Endodermal cell (in vitro differentiated cells): ENCODE measurements at places on chromosomes 6 and 20.
A peak's percentile ranks its signal among the peaks of the same experiment; 100 is the strongest.

GRCh38 chr6:135323202-135323668 lies 142.1 kb downstream of the MYB start:
- peak; percentile 69 for DNase-seq

DNA sequence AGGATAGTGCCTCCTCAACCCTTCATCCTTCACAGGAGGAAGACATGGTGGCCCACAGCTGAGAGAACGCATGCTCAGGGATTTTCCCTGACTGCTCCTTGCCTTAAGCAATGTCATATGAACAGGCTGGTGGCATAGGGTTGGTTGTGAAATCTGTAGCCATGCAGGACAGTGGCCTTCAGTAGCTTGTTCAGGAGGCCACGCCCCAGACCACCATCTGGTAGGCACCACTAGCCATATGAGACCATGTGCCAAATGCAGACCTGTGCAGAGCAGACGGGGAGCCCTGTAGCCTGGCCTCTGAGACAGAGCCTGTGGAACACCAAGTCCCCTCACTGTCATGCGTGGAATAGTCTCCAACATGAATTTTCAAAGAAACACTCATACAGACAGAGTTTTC lies 76.5 kb downstream of the ADTRP start:
- no peak for DNase-seq

- no peak for DNase-seq
Measured at GRCh38 chr6:75347898-75348610, 63.5 kb upstream of the TMEM30A start.

GRCh38 chr6:84685983-84686584 lies 78.3 kb downstream of the TBX18 start:
- DNase-seq: peak; percentile 63

DNA sequence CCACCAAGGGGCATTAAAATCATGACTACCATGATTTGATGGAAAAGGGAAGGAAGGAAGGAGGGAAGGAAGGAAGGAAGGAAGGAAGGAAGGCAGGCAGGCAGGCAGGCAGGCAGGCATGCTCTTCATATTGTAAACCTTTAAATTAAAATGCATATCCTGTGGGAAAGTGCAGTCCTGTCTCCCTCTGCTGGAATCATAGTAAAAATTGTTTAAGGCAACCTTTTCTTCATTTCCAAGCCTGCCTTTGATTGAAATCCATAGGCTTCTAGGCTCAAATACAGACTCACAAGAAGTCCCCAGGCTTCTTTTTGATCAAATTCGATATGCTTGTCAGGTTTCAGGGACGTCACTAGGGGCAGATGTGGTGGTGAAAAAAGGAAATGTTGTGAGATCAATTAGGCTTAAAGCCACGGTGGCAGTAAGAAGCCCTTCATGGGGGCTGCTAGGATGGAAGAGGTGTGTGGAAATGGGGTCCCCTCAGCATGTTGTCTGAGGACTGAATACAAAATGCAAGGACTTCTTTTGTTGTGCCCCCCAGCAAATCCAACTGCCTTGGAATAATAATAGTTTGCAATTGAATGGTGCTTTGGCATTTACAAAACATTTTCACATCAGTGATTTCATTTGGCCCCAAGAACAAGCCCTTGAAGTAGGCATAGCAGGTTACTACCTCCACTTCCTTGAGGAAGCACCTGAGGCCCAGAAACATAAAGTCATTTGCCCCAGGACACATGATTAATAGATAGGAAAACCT lies 25.6 kb upstream of the GABRR1 start:
- peak; percentile 55 for DNase-seq

DNA sequence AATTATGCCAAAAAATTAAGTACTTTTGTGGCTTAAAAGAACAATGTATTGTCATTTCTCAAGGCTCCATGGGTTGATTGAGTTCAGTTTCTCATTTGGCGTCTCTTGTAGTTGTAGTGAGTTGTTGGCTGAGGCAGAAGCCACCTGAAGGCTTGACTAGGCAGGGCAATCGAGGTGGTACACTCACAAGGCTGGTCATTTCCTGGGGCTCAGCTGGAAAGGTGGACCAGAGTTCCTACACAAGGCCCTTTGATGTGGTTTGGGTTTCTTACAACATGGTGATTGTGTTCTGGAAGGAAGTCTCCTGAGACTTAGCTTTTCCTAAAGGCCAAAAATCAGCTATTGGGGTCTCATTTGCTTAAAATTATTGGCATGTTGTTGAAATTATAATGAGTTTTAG lies 22.6 kb downstream of the MAS1 start:
- DNase-seq: no peak

DNA sequence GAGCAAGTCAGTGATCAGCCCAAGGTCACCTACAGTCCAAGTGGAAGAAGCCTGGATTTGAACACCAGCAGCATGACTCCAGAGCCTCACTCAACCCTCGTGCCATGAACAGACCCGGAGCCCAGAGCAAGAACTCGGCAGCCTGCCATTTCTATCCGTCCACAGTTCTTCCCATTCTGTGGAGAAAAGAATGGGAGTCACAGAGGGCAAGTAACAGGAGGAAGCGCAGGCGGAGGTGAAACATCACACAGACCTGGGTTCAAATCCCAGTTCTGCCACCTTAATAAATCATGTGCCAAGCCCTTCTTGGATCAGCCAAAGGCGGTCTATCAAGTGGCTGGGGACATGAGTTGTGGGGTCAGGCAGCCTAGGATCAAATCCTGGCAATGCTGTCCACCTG lies 4.3 kb downstream of the PREX1 start:
- DNase-seq: no peak

DNA sequence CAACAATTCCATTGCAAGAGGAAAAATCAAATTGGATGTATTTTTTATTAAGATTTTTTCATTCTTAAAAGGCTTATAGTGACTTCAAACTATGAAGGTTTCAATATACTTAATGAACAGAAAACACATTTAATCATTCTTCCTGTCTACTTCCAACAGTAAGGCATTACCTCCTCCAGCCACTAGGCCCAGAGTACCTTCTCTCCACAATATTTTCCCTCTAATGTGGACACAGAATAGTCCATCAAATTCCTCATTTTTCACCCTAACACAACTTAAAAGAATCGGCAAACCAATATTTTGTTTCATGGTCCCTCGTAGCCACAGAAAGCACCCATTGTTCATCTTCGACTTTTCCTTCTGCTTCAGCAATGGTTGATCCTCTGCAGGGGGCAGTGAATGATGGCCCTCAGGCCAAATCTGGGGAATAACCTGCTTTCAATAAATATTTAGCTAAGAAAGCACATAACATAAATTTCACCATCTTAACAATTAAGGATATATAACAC lies 335.4 kb upstream of the ID4 start:
- DNase-seq: no peak

- DNase-seq: no peak
Measured at GRCh38 chr20:5696011-5696559, 54.1 kb upstream of the SHLD1 start.

- DNase-seq: no peak
Measured at GRCh38 chr6:48928937-48929336, 534.1 kb downstream of the MMUT start.

DNA sequence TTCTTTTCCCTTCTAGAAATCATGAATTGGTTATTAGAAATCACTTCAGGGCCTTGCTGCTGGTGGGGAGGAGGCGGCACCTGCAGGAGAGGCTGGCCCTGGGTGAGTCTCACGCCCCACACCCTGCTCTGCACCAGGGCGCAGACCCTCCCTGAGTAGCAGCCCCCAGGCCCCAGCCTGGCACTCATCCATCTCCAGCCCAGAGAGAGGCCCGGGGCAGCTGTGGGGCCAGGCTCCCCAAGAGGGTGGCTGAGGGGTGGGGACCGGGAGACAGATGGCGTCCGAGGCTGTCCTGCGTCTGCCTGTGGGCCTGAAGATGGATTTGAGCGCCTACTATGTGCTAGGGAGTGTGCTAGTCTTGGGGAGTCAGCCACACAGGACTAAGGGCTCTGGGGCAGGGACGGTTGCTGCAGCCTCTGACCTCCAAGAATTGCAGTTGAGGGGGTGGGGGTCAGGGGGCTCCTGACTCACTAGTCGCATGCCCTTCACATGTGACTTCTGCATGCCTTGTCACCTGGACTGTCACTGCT lies 59.6 kb upstream of the GATA5 start:
- no peak for DNase-seq

DNA sequence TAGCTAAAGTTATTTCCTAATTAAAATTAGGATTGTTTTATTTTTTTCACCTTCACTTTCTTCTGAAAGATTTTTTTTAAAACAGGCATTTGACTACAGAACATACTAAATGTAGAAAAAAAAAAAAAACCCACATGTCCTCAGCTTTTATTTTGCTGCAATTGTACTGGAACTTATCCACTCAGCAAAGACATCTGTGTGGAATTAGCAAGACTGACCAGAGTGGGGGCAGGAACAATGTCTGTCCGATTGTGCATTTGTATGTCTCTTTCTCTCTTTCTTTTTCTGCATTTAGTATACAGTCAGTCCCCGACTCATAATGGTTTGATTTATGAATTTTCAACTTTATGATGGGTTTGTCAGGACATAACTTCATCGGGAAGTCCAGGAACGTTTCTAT lies 77.3 kb downstream of the CHD6 start:
- DNase-seq: no peak

GRCh38 chr6:6248651-6249050 lies 71.8 kb downstream of the F13A1 start:
- no peak for DNase-seq

DNA sequence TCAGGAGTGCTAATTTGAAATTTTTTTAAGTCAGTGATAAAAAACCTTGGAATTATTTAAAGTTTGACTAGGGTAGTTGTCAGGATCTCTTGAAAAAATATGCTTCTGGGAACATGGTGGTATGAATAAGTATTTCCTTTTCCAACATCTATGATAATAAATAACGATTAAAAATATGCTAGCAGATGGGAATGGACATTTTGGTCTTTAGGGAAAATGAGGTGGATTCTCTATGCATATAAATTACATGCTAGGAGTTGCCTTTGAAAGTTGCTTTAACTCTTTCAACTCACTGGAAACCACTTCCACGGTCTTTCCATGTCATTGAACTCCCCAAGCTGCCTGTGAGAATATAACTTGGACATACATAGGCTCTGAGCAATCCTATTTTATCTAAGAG lies 731.5 kb upstream of the MARCKS start:
- no peak for DNase-seq

- no peak for DNase-seq
Measured at GRCh38 chr6:119781365-119781764, 431.8 kb upstream of the MAN1A1 start.

DNA sequence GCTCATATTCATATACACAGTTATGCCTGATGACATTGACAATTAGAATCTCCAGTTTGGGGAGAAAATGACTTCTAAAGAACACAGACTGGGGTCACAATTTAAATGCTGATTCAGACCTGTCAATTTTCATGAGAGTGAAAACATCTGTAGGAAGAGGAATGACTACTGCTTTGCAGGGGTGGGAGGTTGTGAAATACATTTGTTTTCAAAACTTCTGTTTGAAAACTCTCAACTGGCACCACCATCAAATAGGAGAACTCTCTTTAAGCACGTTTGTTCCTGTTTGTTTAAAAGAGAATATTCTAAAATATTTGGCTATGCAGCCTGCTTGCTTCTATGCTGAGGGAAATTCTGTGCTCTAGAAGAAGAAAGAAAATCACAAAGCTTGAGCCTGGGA lies 50.8 kb upstream of the ADGRF5 start:
- DNase-seq: no peak

DNA sequence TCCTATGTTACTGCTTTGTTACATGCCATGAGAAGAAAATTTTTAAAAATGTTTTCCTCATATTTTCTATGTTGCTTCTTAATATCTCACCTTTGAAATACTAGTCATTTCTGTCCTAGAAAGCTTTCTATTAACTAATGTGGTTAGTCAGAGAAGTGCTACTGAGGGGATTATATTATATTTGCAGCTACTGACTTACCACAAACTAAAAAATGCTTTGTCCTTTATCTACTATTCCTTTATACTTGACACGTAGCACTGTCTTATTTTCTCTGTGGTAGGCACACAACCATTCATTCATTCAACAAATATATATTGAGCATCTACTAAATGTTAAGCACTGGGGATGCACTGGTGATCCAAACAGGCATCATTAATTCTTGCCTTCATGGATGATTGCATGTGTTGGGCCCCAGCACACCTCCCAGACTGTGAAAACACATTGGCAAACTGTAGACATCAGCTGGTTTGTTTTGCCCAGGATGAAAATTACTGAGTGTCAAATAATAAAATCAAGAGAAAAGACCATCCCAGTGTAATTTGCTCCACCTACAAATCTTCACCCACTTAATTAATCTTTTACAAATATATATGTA lies 10.7 kb upstream of the MLIP start:
- no peak for DNase-seq

GRCh38 chr6:9002833-9003232 lies 567.5 kb upstream of the SLC35B3 start:
- DNase-seq: no peak

DNA sequence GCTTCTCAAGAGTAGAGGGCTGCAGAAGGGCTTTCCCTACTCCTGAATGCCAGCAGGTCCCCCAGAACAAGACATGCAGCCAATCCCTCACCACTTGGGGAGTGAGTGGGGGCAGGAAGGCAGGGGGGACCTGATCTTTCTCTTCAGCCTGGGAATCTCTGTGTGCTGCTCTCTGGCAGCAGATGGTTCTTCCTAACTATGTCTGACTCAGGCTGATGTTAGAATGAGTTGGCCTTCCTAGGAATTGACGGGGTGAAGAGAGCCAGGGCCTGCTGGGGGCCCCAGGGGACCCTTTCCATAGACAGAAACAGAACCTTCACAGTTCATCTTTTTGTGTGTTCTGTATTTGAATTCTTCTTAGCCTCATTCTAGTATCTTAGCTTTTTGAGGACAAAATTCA lies 29.0 kb upstream of the TCP11 start:
- DNase-seq: peak; percentile 26

GRCh38 chr6:3898265-3898994 lies 49.3 kb downstream of the FAM50B start:
- DNase-seq: no peak

DNA sequence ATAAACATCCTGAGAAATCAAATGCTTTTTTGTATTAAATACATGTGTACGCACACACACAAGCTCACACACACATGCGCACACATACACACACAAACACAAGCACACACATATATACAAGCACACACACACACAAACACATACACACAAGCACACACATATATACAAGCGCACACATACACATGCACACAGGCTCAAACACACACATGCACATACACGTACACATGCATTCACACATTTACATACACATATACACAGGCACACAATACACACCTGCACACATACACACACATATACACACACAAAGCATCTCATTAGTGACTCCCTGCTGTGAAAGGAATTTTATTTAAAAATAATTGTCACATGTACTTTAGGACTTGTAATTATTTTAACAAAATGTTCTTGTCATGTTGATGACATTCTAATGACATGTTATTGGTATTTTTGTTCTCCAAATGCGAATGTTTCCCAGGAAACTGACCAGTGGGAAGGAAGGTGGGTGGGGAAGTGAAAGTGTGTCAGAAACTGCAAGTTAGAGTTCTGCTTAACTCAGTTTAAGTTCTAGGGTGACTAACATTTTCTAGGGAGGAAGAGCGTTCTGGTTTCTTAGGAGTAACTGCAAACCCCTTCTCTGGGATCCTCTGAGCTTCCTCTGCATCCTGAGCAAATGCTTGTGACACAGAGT lies 113.9 kb upstream of the ZNF217 start:
- DNase-seq: no peak
